ENCODE measurements at places on chromosomes 2 and 18.

GRCh38 chr2:115161771-115162493 lies 719.5 kb downstream of the DPP10 start:
- no peak for DNase-seq

- no peak for DNase-seq
Observed at GRCh38 chr2:172560721-172561120, 4.8 kb downstream of the PDK1 start.

GRCh38 chr2:19120941-19121750 lies 237.3 kb downstream of the OSR1 start:
- DNase-seq = no peak

GRCh38 chr2:23283653-23284052 lies 101.3 kb upstream of the KLHL29 start:
- no peak for DNase-seq

DNA sequence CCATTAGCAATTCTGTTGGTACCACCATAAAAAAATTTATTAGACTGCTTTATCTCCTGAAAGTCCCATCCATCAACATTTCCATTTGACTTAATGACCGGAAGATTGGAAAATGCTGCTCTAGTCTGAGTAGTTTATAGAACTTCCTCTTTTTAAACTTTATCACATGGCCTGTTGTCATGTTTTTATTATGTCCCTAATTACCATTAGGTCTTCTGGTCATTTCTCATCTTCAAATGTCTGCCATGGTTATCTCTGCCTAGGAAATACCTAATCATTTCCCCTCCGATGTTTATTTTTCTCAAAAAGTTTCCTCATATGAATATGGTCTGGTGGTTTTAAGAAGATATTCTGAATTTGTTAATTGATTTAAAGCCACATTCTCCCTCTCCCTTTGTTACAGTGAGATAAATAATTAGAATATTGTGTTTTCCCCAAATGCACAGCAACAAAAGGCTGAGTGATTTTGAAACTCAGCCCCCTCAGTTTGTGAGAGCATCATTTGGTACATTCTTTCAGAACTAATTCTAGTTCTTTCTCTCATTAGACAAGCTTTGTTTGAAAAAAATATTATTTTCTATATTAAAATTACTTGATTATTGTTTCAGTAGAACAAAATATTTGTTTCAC lies 317.1 kb upstream of the ST6GAL2 start:
- DNase-seq = no peak

GRCh38 chr18:9766076-9766481 lies 58.0 kb downstream of the RAB31 start:
- DNase-seq = no peak

Data from activated naive CD4-positive, alpha-beta T cell (primary cell).